CD4-positive, alpha-beta memory T cell (primary cell): ENCODE measurements at places on chromosomes 3 and 15. TPM values are rescaled to one million over a fixed set of nuclear protein-coding genes. Genes with fewer than 3 reads are reported as not detected.

The PDCD10 gene
- polyA plus RNA-seq, result 133 TPM

The GOLGA8N gene
- not detected for polyA plus RNA-seq

The ETV5 gene
- polyA plus RNA-seq, result not detected

The GTF2E1 gene
- polyA plus RNA-seq, result 15.3 TPM

The LRTM1 gene
- polyA plus RNA-seq, result not detected

The CIB2 gene
- 0.56 TPM for polyA plus RNA-seq

The PLA2G4E gene
- polyA plus RNA-seq, result not detected

The TLR9 gene
- not detected for polyA plus RNA-seq

The VIPR1 gene
- polyA plus RNA-seq, result 30.4 TPM

The ILDR1 gene
- not detected for polyA plus RNA-seq

The TMEM43 gene
- 83.8 TPM for polyA plus RNA-seq

The PATL2 gene
- polyA plus RNA-seq, result 5.7 TPM

The GPR15 gene
- 14.2 TPM for polyA plus RNA-seq

The TM4SF1 gene
- polyA plus RNA-seq, result not detected

The SENP8 gene
- polyA plus RNA-seq, result 0.69 TPM

The RTP1 gene
- not detected for polyA plus RNA-seq

The CLRN1 gene
- polyA plus RNA-seq, result not detected

The GOLGA6L9 gene
- 0.11 TPM for polyA plus RNA-seq

The IL12A gene
- not detected for polyA plus RNA-seq

The CCDC80 gene
- polyA plus RNA-seq, result 0.02 TPM
